Esophagus squamous epithelium (tissue), 5 donors: ENCODE measurements at places on chromosomes 3 and 15. TPM values are rescaled to one million over a fixed set of nuclear protein-coding genes. Genes with fewer than 3 reads are reported as not detected.
A peak's percentile ranks its signal among the peaks of the same experiment; 100 is the strongest.

The LTF gene
- 0.57 TPM for total RNA-seq

The CTXN2 gene
- total RNA-seq, result not detected

The CALML4 gene
- total RNA-seq, result 2.8 TPM

The PLS1 gene
- total RNA-seq, result 23.9 TPM

The RHCG gene
- 7,076 TPM for total RNA-seq

The COX5A gene
- 151 TPM for total RNA-seq

- H3K27me3 ChIP-seq, result no peaks in the 10 kb centered on the region
- H3K4me1 ChIP-seq, result peaks cover 6% of the 10 kb centered on the region
- DNase-seq, result no peak
- H3K27ac ChIP-seq, result no peak overlapping the region
These were observed 774.7 kb downstream of the MECOM start for GRCh38 chr3:168888781-168889180.

DNA sequence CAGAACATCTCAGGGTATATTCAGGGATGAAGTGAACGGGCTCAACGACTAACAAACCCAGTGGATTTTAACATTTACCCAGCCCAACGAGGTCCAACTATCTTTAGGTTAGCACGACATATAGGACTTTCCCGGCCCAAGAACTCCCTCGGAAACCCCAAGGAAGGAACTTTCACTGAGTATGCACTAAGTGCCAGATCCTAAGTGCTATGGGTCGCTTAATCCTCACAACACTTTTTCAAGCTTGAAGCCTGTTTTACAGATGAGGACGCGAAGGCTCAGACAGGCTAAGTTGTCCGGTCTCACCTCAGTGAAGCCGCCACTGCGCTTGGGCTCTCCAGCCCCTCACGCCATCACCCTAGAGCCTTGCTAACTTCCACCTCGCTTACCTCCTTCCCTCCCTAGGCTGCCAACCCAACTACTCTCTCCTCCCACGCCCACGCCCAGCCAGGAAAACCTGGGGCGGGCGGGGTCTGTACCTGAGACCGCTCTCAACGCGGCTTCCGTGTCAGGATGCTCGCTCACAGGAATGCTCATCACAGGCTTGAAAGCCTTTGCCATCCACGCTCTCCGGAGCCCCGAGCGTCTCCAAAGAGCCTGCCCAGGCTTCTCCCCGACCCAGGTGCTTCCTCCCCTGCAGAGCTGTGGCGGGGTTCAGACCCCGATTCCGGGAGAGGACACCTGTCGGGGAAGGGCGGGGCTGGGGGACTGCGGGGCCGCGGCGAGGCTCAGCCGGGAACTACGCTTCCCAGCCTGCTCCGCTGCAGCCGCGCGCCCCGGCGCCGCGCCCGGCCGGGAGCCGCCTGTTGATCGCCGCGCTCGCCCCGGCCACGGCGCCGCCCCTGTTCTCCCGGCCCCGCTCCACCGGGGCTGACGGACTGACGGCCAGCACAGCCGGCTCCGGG is at the start of gene TMOD2:
TSS of gene TMOD2 (plus strand) at position 806 of the 905 bp plus-strand sequence. CDS start 14,845 bp downstream, outside the sequence.
- H3K36me3 ChIP-seq, result no peaks in the 10 kb centered on the region
- no peaks in the 10 kb centered on the region for H3K27me3 ChIP-seq
- H3K27ac ChIP-seq, result peak within 1 kb of the TSS; percentile 82
- H3K4me3 ChIP-seq, result peak within 1 kb of the TSS; percentile 89
- DNase-seq, result no peak
- H3K4me1 ChIP-seq, result peaks cover 28% of the 10 kb centered on the region

- no peaks in the 10 kb centered on the region for H3K36me3 ChIP-seq
- no peak overlapping the region for H3K4me3 ChIP-seq
- peaks cover 15% of the 10 kb centered on the region for H3K4me1 ChIP-seq
- no peak overlapping the region for H3K27ac ChIP-seq
These were observed 5.5 kb upstream of the LEKR1 start for GRCh38 chr3:156820692-156821080.

DNA sequence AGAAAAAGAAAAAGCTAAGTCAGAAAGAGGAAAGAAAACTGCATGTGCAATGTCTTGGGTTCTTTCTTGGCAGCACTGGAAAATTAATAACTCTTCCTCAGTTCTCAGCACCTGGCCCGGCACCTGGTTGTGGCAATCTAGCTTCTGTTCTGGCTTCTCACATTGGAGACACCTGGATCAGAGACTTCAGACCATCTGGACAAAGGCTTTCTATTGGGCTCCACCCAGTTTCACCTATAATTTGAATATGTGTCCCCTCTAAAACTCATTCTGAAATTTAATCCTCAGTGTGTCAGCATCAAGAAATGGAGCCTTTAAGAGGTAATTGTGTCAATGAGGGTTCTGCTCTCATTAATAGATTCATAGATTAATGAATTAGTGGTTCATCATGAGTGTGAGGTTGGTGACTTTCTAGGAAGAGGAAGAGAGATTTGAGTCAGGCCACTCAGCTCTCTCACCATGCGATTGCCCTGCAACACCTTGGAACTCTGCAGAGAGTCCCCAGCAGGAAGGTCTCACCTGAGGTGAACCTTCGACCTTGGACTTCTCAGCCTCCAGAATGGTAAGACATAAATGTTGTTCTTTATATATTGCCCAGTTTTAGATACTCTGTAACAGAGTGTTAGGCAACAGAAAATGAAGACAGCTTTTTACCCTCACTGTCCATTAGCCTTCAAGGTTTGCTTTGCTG is 679.9 kb downstream of the NTRK3 start:
- no peaks in the 10 kb centered on the region for H3K27me3 ChIP-seq
- no peak overlapping the region for H3K27ac ChIP-seq
- no peaks in the 10 kb centered on the region for H3K36me3 ChIP-seq
- no peak overlapping the region for H3K4me3 ChIP-seq

DNA sequence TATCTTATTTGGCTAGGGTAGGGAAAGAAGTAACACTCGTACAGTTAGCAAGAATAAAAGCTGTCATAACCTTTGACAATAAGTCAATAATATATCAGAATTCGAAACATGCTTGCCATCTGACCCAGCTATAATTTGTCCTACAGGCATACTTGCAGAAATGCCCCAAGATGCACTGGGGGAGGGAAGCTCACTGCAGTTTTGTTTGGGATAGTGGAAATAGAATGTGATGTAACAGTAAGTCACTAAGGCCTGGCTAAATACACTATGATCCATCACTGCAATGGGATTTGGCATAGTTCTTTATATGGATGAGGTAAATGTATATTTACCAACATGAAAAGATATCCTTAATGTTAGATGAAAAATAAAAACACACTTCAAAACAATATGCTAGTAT is 25.5 kb upstream of the TMOD3 start:
- no peak for DNase-seq
- no peak overlapping the region for H3K27ac ChIP-seq
- no peak overlapping the region for H3K4me3 ChIP-seq
- no peaks in the 10 kb centered on the region for H3K27me3 ChIP-seq
- H3K36me3 ChIP-seq, result no peaks in the 10 kb centered on the region

DNA sequence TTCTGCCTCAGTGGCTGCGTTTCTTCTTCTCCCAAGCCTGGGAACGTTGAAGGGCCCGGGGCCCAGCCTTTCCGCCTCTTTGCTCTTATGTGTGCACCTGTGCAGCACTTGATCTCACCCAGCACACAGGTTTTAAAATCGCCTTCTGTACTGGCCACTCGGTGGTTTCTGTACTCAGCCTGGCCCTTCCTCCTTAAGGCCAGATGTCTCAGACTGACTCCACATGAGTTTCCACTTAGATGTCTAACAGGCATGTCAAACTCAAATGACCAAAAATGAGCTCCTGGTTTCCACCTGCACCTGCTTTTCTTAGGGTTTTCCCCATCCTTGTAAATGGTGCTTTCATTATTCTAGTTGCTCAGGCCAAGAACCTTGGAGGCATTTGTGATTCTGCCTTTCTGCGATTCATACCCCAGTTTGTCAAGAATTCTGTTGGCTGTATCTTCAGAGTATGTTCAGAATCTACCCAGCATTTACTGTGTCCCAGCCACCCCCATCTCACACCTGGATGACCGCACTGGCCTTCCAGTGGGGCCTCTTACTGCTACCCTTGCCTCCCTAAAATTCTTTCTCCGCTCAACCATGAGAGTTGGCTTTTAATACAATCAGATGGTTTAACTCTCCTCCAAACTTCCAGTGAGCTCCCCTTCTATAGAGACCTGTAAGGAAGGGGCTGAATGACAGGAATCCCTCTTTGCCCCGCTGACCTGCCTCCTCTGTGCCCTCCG is 2.2 kb upstream of the TRAK1 start:
- no peak overlapping the region for H3K4me3 ChIP-seq
- H3K4me1 ChIP-seq, result no peaks in the 10 kb centered on the region
- peaks cover 31% of the 10 kb centered on the region for H3K36me3 ChIP-seq
- DNase-seq, result no peak
- H3K27ac ChIP-seq, result no peak overlapping the region

DNA sequence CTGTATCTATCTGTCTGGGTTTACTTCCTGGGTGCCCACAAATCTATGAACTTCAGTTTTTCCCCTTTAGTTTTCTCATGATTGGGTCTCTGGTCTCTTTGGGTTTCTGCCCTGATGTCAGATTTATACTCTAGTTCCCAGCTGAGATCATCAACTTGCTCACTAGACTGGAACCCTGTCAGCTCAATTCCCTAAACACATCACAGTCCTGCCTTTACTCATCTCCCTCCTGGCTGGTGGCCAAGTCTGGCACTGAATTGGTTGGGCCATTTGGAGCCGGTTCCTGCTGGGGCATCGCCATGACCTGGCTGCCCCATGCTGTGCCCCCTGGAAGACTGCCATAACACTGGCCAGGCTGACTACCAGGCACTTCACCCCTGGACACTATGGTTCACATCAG is 345.3 kb downstream of the CHST2 start:
- H3K36me3 ChIP-seq, result no peaks in the 10 kb centered on the region
- H3K27me3 ChIP-seq, result no peaks in the 10 kb centered on the region
- no peak overlapping the region for H3K27ac ChIP-seq
- no peak overlapping the region for H3K4me3 ChIP-seq
- DNase-seq, result no peak

DNA sequence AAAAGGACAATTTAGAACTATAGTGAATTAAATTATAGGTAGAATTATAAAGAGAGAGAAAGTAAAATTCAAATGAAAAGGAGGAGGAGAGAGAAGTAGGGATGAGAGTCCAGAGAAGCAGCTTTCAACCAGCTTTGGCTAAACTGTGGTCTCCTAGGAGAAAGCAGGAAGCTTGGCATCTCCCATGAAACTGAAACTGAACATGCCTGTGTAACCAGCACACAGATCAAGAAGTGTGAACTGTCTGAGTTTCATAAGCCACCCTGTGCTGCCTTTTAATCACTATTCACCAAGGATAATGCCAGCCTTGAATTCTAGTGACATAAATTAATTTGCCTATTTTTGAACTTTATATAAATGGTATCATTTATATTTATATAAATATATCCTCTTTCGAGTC is 128.5 kb downstream of the MYRIP start:
- H3K36me3 ChIP-seq, result no peaks in the 10 kb centered on the region
- no peak overlapping the region for H3K4me3 ChIP-seq
- H3K27ac ChIP-seq, result no peak overlapping the region
- no peak for DNase-seq

DNA sequence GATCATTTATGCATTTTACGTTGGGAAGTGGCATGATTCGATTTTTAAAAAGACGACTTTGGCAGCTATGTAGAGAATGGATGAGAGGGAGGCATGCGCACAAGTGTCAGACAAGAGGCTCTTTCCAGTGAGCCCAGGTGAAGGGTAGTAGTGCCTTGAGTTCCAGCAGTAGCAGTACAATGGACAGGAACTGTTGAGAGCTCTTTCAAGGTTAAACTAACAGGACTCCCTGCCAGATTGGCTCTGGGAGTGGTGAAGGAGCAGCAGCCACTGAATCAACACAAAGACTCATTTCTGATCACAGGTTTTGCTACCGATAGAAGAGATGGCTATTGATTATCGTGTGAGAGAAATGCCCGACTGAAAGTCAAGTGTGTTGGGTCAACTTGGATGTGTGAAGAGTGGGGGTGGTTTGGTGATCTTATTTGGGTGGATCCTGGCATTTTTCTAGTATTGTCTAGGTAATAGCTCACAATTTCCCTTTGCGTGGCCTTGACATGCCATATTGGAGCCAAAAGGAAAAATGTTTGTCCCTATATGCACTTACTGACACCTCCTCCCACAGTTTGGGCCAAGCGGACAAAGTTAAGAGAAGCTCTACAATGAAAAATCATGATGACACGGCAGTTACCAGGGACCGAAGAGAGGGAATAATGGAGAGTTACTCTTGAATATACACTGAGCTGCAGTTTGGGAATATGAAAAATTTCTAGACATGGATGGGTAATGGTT is 81.6 kb upstream of the MDFIC2 start:
- H3K27me3 ChIP-seq, result no peaks in the 10 kb centered on the region
- H3K36me3 ChIP-seq, result no peaks in the 10 kb centered on the region
- no peaks in the 10 kb centered on the region for H3K4me1 ChIP-seq

GRCh38 chr3:21991061-21991460 is 240.1 kb upstream of the ZNF385D start:
- no peak overlapping the region for H3K27ac ChIP-seq
- no peaks in the 10 kb centered on the region for H3K27me3 ChIP-seq
- DNase-seq, result no peak
- no peaks in the 10 kb centered on the region for H3K36me3 ChIP-seq
- no peak overlapping the region for H3K4me3 ChIP-seq

DNA sequence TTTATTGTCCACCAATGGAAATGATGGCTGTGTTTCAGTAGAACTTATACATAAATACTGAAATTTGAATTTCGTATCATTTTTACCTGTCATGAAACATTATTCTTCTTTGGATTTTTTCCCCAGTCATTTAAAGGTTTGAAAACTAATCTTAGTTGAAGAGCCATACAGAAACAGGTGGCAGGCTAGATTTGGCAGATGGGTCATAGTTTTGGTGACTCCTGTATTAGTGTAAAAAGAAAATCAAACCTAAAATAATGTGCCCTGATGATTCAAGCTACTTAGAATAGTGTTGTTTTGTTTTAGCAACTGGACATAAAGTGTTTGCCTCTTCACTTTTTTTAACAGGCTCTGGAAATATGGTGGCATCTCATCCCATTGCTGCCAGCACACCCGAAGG is 68.9 kb downstream of the SIDT1 start:
- H3K4me1 ChIP-seq, result no peaks in the 10 kb centered on the region
- DNase-seq, result no peak
- no peaks in the 10 kb centered on the region for H3K27me3 ChIP-seq
- no peak overlapping the region for H3K27ac ChIP-seq
- H3K4me3 ChIP-seq, result no peak overlapping the region

- no peaks in the 10 kb centered on the region for H3K36me3 ChIP-seq
- no peak overlapping the region for H3K27ac ChIP-seq
- H3K4me1 ChIP-seq, result no peaks in the 10 kb centered on the region
- no peaks in the 10 kb centered on the region for H3K27me3 ChIP-seq
These were observed 322.2 kb upstream of the SATB1 start for GRCh38 chr3:18747383-18747782.

- DNase-seq, result no peak
- H3K36me3 ChIP-seq, result no peaks in the 10 kb centered on the region
- H3K27me3 ChIP-seq, result no peaks in the 10 kb centered on the region
These were observed 1.6 kb downstream of the GP9 start for GRCh38 chr3:129061888-129062834.

- H3K27me3 ChIP-seq, result no peaks in the 10 kb centered on the region
- H3K36me3 ChIP-seq, result no peaks in the 10 kb centered on the region
- H3K27ac ChIP-seq, result no peak overlapping the region
These were observed 4.6 kb upstream of the SKIL start for GRCh38 chr3:170352936-170353335.

GRCh38 chr15:46622851-46623250 is 988.0 kb downstream of the SQOR start:
- no peaks in the 10 kb centered on the region for H3K4me1 ChIP-seq
- no peak overlapping the region for H3K27ac ChIP-seq
- no peaks in the 10 kb centered on the region for H3K36me3 ChIP-seq
- H3K27me3 ChIP-seq, result no peaks in the 10 kb centered on the region
- no peak overlapping the region for H3K4me3 ChIP-seq

- no peak overlapping the region for H3K27ac ChIP-seq
- peaks cover 18% of the 10 kb centered on the region for H3K4me1 ChIP-seq
- no peak for DNase-seq
- H3K4me3 ChIP-seq, result no peak overlapping the region
- no peaks in the 10 kb centered on the region for H3K27me3 ChIP-seq
These were observed 4.6 kb upstream of the FBLN2 start for GRCh38 chr3:13544293-13544831.
